Activated CD4-positive, alpha-beta memory T cell treated with anti-CD3 and anti-CD28 coated beads, Interleukin-2, amount 10 ng/mL, durations not matched to agents 7 days and 5 days (primary cell): ENCODE measurements at places on chromosomes 4 and X. TPM values are rescaled to one million over a fixed set of nuclear protein-coding genes. Genes with fewer than 3 reads are reported as not detected.

Gene TRIM60
- total RNA-seq, result not detected

Gene ZDHHC15
- not detected for total RNA-seq

Gene MAPK10
- total RNA-seq, result 0.45 TPM

Gene ASB12
- not detected for total RNA-seq

Gene RPGR
- total RNA-seq, result 5.9 TPM

Gene SPANXA1
- not detected for total RNA-seq

Gene ARHGEF6
- 121 TPM for total RNA-seq

Gene ZFP92
- 1.7 TPM for total RNA-seq

Gene PPARGC1A
- not detected for total RNA-seq

Gene MAGEB10
- not detected for total RNA-seq

Gene DYNLT3
- 20.5 TPM for total RNA-seq

Gene ALB
- not detected for total RNA-seq

Gene GSX2
- total RNA-seq, result not detected

Gene ARMCX4
- total RNA-seq, result 2.5 TPM

Gene FAM9B
- not detected for total RNA-seq
